Nasal cavity respiratory epithelium epithelial cell of viscerocranial mucosa (primary cell): ENCODE measurements at places on chromosomes 7 and 10. TPM values are rescaled to one million over a fixed set of nuclear protein-coding genes. Genes with fewer than 3 reads are reported as not detected.

The GOT1 gene
- total RNA-seq, result 75.2 and 77.2 TPM in 2 replicates

The GRM3 gene
- total RNA-seq, result not detected in 2 replicates

The MMRN2 gene
- 0.21 and 8.9 TPM in 2 replicates for total RNA-seq

The HOXA4 gene
- not detected in 2 replicates for total RNA-seq

The SHOC2 gene
- 52.3 and 54.2 TPM in 2 replicates for total RNA-seq

The AFAP1L2 gene
- total RNA-seq, result 9.3 and 18.8 TPM in 2 replicates

The CALU gene
- 325 and 358 TPM in 2 replicates for total RNA-seq
